ENCODE measurements at places on chromosomes 3 and 15.

DNA sequence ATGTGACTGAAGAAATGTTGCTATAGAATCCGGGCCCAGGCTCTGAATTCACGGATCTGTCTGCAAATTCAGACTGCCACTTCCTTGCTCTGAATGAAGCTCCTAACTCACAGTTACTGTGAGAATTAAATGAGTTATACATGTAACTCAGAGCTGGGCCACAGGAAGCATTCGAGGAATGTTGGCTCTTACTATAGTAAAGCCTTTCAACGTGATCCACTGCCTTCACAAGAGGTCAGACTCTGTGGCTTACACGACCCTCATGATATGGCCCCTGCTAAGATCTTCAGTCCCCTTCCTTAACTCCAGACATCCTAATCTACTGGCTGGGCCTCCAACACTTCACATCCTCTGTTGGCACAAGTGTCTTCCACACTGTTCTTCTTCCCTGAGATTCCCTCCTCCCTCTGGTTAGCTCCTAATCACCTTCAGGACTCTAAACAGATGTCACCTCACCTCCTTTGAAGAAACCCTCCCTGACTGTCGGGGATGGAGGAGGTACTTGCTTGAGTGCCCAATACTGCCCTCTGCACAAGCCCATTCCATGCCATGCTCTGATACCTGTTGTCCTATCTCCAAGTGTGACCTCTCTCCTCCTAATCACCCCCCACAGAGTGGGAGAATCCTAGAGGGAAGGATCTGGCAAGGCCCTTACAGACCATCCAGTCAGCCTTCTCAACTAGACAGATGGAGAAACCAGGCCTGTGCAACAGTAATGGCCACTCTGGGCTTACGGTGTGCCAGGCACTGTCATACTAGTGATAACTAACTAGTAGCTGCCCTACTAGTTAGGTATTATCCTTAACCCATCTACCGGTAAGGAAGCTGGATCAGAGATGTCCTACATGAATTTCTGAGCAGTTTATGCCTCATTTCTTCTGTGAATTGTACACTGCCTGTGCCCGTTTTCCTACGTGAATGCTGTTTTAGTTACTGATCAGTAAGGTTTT, 1.3 kb downstream of the ACTR8 start:
- DNase-seq: peak; percentile 18

DNA sequence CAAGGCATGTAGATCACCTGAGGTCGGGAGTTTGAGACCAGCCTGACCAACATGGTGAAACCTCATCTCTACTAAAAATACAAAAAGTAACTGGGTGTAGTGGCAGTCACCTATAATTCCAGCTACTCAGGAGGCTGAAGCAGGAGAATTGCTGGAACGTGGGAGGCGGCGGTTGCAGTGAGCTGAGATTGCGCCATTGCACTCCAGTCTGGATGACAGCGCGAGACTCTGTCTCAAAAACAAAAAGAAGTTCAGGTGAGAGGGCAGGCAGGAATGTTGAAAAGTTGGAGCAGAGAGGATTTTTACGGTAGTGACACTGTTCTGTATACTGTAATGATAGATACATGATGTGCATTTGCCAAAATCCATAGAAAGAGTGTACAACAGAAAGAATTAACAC, 31.7 kb downstream of the GXYLT2 start:
- no peak for DNase-seq

DNA sequence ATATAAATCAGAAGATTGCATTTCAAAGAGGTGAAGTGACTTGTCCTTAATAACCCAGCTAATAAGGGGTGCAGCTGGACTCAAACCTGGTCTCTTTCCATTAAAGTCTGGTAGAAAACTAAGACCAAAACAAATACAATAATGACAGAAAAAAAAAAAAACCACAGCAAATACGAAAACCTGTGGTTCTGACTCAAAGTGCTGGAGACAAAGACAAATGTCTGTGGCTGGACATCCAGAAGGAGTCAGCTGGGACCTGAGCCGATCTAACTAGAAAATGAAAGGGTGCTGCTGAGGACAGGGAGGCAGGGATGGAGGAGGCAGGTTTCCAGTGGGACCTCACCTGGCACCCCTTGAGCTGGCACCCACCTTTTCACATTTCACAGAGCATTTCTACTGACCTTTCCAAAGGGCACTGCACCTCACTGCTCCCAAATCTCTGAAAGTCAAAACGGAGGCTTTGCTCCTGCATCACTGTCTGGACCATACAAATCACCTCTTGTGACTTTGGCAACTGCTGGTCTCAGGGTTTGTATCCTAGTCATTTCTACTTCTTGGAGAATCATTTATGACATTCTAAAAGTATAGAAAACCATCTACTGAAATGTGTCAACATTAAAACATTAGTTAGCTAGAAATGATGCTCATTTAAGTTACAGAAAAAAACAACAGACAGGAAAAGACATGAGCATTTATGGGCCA, 61.7 kb downstream of the CCNL1 start:
- no peak for DNase-seq

DNA sequence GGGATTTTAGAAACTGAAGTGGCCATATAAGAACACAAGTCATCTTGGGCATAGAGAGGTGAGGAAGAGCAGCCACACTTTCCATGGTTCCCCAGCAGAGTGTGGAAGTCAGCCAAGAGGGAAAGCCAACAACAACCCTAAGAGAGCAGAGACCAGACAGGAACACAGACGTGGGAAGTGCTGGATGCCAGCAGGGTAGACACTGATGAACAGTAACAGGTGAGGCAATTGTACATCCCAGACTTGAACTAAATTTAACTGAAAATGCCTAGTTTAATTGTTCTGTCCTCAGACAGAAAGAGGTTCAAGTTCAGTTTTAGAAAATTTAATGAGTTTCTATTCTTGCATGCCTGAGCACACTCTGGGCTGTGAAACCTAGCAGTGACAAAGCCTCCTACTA, 212.1 kb downstream of the ATP8B4 start:
- DNase-seq: no peak

DNA sequence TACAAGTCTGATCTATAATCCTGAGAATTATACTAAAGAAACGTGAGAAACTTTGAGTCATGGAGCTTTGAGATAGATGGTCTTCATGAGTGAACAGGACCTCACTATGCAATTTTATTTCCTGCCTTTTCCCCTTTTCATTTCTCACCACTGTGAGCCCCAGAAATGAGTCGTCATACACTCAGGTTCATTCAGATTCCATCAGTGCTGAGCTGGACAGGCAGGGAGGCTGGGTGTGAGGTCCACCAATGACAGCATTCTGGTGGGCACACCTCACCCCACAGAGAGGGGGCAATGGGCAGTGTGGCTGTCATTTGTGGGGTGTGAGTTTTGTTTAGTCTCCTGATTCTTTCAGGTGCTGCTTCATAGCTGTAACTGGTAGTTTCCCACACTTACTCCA, 16.9 kb downstream of the TIGIT start:
- no peak for DNase-seq

DNA sequence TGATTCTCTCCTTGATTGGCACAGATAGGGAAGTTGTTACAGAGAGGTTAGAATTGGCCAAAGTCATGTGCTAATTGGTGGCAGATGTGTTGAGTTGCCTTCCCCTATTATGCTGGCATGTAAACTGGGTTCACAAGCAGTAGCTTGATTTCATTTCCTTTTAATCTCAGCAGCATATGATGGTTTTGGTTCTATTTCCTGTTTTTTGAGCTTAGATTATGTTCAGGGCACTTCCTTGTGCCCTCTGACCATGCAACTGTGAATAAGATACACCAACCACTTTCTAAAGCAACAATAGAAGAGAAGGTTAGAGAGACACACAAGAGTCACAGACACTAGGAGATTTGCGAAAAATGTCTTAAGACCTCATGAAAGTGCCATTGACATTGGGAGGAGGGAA, 16.5 kb downstream of the HPS3 start:
- DNase-seq: no peak

GRCh38 chr3:141452045-141452444, 34.8 kb upstream of the RASA2 start:
- peak; percentile 68 for DNase-seq

- no peak for DNase-seq
Observed at GRCh38 chr15:27339138-27339537, 368.2 kb downstream of the GABRG3 start.

DNA sequence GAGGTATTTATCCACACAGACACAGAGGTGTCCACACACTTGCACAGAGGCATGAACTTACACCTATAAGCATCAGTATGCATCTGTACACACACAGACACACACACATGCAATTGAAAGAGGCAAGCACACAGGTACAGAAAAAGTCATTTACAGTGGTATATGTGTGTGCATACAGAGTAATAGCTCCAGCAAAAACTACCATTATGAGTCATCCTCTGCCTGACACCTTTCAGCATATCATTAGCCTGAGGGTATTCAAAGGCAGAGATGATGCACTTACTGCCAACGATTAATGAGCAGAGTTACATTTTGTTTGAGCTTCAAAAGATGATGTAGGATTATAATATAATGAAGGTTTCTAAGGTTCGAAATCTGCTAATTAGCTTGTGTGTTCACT, 100.3 kb upstream of the TPRG1 start:
- no peak for DNase-seq

DNA sequence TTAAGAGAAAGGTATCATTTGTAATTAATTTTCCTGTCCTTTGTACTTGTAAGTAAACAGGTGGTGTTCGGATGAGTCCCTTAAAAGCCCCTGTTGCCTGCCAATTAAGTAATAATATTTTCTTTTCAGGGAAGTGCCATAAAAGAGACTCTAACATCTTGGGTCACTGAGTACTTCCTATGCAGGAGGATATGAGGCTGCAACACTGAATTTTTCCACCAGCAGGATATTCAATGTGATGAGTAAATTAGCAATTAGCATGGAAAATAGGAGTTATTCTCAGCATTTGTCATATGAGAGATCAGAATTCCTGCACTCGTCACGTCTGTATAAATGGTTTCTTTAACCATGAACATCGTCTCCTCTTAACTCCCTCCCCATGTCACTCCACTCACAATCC, 45.4 kb downstream of the WWTR1 start:
- DNase-seq: no peak

DNA sequence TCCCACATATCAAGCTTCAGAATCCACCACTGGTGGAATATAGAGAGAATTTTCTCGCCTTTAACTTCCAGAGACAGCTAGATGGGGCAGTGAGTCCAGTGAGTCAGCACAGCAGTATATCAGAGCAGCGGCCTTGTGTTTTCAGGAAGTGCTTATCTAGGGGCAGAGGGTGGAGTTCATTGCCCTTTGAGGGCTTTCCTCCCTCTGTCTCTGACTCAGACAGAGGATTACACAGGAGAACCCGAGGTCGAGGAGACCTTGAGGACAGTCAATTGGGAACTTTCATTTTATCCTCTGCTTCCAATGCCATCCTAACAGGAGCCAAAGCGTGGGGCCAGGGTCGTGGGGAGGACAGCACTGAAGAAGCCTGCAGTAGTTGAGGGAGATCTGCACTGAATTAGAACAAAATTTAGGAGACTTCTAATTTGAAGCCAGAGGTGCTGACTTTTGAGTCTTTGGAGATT, 109.6 kb upstream of the UMPS start:
- DNase-seq: no peak

- DNase-seq: no peak
Observed at GRCh38 chr15:35481064-35481463, 64.9 kb downstream of the DPH6 start.

GRCh38 chr3:152270937-152271336, 2.2 kb downstream of the MBNL1 start:
- DNase-seq: no peak

- no peak for DNase-seq
Observed at GRCh38 chr3:54897028-54897711, 30.7 kb downstream of the LRTM1 start.

DNA sequence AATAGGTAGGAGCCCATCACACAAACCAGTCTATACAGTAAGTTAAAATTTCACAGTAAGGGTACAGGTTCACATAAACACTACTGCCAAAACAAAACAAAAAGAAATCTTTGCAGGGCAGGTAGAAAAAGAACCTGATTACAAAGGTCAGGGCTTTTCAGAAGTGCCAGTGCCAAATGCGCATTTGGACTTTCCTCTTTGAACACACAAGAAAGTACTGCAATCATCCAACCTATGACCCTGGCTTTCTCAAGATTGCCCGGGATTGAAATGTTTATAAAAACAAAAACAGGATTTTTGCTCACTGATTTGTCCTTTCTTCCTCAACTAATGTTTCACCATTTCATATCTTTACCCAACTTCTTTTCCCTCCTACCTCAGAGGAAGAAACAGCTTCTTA, 47.4 kb downstream of the CBLB start:
- no peak for DNase-seq

DNA sequence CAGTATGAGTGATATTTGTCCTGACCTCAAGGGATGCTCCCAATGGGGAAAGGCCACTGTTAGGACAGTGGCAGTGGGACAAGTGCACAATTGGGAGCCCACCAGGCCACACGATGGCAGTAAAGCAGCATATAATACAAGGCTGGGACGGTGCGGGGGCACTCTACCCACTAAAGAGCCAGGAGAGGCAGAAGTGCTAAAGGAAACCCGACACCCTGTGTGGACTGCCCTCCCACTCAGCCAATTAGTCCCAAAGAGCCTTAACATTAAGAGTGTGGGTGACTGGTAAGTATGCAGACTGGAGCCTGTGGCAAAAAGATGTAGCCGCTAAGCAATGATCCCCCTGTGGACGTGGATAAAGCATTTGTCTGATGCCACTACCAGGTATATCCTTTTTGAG, 8.2 kb upstream of the ZNF589 start:
- DNase-seq: peak; percentile 78

DNA sequence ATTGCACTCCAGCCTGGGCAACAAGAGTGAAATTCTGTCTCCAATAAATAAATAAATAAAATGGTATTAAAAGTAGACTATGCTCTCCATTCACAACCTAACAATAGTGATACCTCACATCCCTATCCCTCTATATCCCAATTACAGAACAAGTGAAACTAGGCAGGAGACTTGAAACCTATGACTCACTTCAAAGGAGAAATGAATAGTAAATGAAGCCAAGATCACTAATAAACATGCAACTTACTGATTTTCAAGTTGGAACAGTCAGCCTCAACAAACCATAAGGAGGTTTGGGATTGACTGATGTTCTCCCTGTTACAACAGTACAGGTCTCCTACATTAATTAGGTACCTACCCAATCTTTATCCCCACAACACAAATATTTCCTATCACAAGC, 103.4 kb downstream of the GSK3B start:
- no peak for DNase-seq

DNA sequence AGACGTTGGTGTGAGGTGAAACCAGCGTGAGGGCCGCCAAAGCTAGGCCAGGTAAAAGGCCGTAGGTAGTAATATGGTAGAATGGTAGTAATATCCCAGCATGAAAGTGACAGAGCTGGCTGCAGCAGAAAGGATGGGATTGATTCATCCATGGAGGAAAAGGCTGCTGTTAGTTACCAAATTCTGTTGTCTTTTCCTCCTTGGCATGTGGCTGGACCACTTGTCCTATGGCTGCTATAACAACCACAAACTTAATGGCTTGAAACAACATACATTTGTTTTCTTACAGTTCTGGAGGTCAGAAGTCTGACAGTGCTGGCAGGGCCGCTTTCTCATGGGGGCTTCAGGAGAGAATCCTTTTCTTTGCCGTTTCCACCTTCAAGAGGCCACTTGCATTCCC, 47.8 kb upstream of the CHST2 start:
- no peak for DNase-seq

GRCh38 chr3:76912841-76913383, 127.0 kb upstream of the ROBO2 start:
- no peak for DNase-seq

All from eye (tissue), 1 donor.